ENCODE measurements at places on chromosomes 7 and 10.

- no peak for DNase-seq
These were observed 4.5 kb downstream of the PTER start for GRCh38 chr10:16441173-16441840.

DNA sequence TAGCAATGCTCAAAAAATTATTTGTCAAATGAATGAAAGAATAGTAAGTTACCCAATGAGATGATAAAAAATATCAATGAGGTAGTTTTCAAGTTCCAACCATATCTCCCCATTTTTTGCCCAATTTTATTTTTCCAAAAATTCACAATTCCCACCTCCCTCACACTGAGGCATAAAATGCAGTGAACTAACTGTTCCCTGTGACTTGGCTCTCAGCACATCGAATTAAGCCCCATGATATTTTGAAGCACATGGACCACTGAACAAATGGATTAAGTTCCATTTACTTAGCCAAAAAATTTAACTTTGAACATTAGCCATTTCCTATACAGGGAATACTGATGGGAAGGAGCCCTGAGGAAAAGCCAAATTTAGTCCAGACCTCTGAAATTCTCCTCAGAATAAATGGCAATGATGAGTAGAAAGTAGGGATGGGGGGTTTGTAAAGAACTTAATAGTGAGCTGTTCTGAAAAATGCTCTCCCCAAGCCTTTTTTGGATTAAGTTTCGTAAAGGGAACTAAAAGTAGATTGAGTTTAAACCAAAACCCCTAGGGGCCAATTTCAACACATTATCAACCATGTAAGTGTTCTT, 166.3 kb upstream of the GRM3 start:
- no peak for DNase-seq

GRCh38 chr10:58544135-58544534, 31.5 kb downstream of the BICC1 start:
- DNase-seq = no peak

DNA sequence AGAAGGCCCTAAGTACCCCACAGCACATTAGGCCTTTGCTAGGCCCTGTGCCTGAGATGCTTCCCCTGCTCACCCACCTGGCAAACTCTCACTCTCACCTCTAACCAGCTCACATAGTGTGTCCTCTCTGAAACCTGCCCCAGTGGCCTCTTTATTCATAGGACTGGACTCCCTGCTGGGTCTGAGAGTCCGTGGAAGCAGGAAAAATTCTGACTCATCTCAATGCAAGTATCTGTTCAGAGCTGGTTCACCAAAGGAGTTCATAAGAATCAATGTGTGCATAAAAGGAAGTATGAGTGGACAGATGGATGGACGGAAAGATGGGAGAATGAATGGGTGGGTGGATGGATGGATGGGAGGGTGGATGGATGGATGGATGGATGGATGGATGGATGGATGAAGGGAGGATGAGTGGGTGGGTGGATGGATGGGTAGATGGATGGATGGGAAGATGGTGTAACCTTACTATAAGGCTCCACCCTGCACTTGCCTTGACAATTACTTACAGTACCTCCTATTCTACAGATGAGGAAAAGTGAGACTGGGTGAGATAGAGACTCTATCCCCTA, 111.2 kb upstream of the ZMIZ1 start:
- no peak for DNase-seq

- DNase-seq = no peak
These were observed 345.5 kb downstream of the REEP3 start for GRCh38 chr10:63866747-63867140.
